Activated T-cell treated with anti-CD3 and anti-CD28 coated beads, Interleukin-2, amount 50 U/mL, for 4 hours (primary cell): ENCODE measurements at places on chromosomes 4 and X. TPM values are rescaled to one million over a fixed set of nuclear protein-coding genes. Genes with fewer than 3 reads are reported as not detected.

The GRID2 gene
- total RNA-seq: 0.22 TPM

The SRD5A3 gene
- 21.0 TPM for total RNA-seq

The MAOB gene
- 0.13 TPM for total RNA-seq

The CAPN6 gene
- not detected for total RNA-seq

The MAGEA2B gene
- not detected for total RNA-seq

The VCX gene
- total RNA-seq: not detected

The USP17L29 gene
- not detected for total RNA-seq

The TRIM75 gene
- not detected for total RNA-seq
